Natural killer cell (primary cell): ENCODE measurements at places on chromosomes 3 and 15. TPM values are rescaled to one million over a fixed set of nuclear protein-coding genes. Genes with fewer than 3 reads are reported as not detected.

DNA sequence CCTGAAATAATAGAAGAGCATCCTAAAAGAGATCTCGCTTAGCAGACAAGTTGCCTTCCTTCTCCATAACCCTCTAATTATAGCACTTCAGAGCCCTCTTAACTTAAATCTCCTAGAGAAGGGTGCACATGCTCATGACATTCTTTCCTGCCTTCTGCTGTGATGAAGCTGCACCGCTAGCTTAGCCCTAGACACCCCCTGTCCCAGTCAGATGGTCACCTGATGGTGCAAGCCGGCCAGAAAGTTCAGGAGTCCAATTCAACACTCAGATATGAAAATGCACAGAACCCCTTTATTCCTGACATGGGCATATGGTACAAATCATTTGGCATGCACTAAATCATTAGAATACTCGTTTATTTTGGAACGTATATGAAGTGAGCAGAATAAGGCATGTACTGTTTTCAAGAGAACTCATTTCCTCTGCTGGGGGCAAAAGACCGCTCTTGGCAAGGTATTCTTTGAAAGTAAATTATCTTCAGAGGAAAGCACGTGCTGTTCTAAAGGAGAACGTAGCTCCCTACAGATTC is 420.4 kb upstream of the PROK2 start:
- no peak for DNase-seq

DNA sequence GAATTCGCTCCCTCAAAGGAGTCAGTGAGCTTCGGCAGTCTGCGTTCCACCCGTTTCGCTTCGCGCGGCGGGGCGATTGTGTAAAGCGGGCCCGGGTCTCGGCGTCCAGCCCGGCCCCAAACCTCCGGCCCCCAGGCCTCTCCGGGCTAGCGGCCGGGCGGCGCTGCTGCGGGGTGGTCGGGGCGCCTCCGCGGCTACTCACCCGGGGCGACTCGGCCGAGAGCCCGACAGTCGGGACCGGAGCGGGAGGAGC is 412 bp downstream of the CHDH start:
- DNase-seq = no peak

DNA sequence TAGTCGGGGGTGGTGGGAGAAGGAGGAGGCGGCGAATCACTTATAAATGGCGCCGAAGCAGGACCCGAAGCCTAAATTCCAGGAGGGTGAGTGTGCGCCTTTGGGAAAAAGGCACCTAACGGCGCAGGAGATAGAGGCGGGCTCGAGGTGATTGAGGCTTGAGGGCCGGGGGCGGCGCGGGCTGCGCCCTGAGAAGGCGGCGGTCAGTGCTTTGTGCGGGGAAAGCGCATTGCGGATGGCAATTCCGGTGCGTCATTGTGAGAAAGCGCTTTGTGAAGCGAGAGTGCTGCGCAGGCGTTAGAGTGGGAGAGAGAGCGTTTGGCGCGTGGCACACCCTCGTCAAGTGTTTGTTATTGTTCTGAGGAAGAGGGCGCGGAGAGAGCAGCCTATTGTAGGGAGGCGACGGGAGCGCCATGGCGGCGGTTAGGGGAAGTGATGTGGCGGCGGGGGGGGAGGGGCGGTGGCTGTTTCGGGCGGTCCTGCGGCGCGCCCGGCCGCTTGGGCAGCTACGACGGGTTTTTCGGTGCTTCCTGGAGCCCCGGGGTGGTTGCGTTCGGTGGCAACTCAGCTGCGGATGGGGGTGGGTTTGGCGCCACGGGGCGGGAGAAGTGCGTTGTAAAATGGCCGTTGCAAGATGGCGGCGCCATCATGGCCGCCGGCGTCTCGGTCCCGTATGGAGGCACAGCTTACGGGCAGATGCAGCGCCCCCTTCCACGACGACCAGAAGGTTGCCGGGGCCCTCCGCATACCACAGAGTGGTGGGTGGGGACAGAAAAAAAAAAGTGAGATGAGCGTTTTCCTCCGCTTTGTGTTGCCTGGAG is 492 bp downstream of the MORF4L1 start:
- DNase-seq = peak; percentile 83

DNA sequence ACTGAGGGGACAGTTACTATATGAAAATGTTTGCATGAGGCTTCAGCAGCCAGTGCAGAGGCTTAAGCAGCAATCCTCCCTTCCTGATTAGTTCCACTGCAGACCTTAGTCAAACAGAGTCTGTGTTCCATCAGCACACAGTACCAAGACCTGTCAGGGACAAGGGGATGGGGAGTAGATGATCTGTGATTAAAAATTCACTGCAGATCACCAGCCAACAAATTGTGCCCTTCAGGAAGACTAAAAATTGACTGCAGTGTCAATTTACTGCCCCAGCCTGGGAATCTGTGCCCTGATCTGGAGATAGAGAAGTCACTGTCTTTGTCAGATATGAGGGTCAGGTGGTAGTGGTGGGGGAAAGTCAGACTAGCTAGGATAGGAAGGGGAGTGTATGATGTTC is 13.8 kb upstream of the NMNAT3 start:
- DNase-seq = no peak

DNA sequence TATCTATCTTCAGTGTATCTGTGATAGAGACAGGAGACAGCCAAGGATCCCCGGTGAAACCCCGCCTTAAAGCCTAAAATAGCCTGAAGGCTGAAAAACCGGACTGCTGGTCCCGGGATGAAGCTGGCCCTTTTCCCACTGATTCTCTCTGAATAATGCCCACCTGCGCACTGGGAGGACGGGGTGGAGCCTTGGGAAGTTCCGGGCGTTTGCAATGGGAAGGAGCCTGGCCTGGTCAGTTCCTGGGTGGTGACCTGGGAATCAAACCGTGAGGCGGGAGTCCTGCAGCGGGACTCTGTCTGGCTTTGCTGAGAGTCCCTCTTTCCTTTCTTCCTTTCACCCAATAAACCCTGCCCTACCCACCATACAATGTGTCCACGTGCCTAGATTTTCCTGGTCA is 157.9 kb downstream of the C3orf38 start:
- no peak for DNase-seq

DNA sequence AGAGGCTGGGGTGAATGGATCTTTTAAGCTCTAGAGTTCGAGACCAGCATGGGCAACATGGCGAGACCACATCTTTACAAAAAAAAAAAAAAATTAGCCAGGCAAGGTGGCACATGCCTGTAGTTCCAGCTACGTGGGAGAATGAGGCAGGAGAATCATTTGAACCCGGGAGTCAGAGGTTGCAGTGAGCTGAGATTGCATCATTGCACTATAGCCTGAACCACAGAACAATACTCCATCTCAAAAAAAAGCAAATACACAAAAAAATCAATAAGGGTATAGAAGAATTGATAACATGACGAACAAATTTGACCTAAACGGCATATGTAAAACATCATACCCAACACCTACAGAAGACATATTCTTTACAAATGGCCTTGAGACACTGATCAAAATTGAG is 668.4 kb downstream of the MECOM start:
- DNase-seq = no peak

GRCh38 chr15:29645841-29646240 is 176.4 kb downstream of the TJP1 start:
- DNase-seq = no peak

DNA sequence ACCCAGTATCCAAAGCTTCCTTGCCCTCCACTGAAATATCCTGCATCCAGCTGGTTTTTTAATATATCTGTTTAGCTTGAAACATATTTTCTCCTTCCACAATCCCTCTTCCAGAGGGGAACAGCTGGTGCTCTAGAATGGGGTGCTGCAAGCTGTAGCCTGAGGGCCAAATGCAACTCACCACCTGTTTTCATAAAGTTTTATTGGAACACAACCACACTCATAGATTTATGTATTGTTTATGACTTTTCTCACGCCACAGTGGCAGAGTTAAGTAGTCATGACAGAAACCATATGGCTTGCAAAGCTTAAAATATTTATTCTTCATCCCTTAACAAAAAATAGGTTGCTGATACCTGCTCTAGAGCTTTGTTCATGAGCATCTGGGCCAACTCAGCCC is 298.7 kb downstream of the CLSTN2 start:
- DNase-seq = no peak

DNA sequence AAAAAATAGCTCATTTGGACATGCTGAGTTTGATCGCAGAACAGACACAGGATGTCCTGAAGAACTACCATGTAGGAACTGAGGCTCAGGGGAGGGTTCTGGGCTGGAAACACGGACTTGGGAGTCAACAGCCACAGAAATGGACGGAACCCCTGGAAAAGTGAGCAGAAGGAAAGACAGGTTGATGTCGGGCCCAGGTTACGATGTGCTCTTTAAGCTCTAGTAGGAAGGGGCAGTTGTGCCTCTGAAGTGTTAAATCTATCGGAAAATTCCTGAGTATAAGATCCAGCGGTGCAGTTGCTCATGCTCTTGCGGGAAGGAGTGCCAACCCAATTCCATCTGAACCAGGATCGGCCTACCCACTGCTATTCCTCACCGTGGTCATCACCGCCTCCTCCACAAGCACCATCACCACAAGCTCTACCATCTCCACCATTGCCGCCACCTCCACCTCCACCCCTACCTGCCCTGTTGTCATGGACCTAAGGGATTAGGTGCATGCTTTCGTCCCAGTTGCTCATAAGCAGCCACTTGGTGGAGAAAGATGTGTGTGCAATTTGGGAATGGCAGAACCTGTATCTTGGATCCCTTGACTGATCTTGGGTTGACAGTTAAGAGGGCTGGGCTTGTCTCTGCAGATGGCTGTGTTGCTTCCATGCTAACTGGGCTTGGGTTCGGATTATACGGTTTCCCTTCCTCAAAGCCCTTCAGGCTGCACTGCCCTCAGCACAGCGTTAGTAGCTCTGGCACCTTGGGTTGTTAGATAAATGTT is 108.5 kb downstream of the ASB7 start:
- DNase-seq = no peak

DNA sequence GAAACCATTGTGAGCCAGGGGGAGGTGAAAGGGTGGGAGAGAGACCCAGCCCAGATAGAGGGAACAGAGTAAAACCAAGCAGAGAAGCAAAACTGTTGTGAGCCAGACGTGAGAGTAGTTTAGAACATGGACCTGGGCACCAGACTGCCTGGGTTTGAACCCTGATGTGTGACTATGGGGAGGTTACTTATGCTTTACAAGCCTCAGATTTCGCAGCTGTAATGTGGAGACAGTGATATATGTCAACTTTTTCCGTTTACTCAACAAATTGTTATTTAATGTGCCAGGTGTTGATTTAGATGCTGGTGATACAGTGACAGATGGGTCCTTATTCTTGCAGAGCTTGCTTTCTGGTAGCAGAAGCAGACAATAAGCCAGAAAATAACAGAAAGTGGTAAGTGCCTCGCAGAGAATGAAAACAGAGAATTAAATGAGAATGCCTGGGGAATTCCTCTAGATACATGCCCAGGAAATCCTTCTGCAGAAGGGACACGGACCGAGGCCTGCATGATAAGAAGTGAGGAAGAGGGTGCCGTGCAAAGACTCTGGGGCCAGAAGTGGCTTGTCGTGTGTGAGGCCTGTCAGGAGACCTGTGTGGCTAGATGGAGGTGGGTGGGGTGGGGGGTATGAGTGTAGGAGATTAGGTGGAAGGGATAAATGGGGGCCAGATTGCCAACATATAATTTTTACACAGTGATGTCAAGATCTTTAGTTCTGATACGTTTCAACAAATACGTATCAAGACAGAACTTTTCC is 15.0 kb downstream of the KAT2B start:
- DNase-seq = no peak

DNA sequence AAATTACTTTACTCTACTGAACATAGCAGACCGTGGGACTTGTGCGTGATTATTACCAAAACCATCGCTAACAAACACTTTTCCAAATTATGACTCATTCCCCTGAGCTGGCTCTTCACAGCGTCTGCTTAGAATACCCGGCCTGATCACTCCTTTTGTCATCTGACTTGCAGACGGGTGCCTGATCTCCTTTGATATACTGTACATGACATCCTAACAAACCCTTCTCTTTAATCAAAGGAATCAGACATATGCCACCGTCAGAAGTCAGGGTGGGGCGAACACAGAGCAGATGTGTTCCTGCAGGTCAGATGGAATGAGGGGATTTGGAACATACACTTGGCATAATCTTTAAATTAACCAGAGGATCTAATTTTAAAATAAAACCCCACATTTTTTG is 48.5 kb upstream of the SH3GL3 start:
- DNase-seq = no peak

The CHDH gene
- total RNA-seq = 0.02 TPM

The PROK2 gene
- not detected for total RNA-seq
